CD4-positive, alpha-beta T cell treated with Interleukin-4 for 1 hour (primary cell): ENCODE measurements at places on chromosomes 3 and 15.

DNA sequence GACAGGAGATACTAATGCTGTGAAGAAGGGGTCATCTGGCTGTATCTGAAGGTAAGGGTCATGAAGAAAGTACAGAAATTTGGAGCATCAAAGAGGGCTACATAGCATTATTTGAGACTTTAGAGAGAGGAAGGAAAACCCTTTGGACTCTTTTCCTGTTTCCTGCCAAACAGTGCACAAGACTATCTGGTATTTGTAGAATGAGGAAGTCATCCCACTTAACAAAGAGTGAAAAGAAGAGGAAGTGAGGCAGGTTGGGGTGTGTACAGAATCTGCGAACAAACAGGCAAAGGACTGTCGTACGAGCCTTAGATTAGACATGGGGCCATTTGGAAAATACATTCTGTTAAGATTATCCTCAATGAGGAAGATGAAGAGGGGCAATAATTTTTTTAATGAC, 546.8 kb upstream of the EPHA6 start:
- no peak for DNase-seq

DNA sequence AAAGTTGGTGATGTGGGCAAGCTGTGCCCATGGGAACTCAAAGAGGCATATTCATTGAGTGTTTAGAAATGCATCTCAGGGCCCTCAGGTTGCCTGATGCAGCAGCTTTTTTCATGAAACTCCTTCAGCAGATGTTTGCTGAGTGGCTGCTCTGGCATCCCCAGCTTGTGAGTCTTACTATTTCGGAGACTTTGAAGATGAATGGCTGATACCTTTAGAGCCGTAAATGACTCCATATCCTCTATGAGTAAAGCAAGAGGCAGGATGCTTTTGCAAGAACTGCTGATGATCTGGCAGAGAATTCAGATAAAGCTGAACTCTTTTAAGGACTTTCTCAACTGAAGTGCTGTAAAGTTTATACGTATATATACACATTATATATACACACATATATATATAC, 384.3 kb downstream of the CACNA2D3 start:
- no peak for DNase-seq

DNA sequence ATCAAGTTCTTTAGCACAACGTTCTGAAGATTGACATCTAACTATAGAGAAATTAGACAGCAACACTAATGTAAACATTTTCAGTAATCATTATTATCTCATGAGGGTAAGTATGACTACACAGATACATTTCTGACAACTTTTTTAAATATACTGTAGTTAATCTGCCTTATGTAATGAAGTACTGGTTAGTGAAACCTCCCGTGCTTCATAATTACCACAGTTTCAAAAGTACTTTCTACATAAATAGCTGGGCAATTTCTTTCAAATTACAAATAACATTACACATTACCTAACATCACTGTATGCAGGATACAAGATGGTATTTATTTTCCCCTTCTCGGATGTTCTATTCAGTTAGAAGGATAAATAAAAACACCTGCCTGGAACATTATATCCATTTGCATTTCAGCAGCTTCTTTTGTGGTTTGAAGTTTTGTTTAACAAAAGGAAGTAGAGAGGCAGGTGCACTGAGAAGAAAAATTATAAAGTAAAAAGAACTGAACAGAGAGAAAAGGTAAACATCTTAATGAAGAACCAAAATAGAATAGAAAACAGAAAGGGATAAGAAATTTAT, 1241.5 kb upstream of the GBE1 start:
- DNase-seq = no peak

GRCh38 chr15:81038975-81039607, 38.4 kb downstream of the TLNRD1 start:
- no peak for DNase-seq

- no peak for DNase-seq
These were observed 501.3 kb upstream of the TPRG1 start for GRCh38 chr3:188670446-188670845.

DNA sequence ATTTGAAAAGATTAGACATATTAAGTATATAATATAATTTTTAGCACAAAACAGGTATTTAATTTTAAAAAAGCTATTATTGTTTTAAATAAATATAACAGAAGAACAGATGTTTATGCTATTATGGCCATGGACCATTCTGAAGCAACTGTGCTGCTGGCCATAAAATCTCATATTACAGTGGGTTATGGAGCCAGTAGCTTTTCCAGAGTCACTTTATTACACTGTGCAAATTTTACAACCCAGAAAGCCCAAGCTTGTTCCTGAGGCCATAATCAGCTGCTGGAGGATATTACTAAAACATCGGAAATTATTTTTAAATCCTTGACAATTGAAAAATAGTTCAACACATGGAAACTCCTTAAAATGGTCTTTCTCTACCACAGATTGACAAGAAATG, 557.3 kb upstream of the KCNMB2 start:
- DNase-seq = no peak

- DNase-seq = no peak
These were observed 9.0 kb upstream of the SELENOT start for GRCh38 chr3:150594150-150594549.

DNA sequence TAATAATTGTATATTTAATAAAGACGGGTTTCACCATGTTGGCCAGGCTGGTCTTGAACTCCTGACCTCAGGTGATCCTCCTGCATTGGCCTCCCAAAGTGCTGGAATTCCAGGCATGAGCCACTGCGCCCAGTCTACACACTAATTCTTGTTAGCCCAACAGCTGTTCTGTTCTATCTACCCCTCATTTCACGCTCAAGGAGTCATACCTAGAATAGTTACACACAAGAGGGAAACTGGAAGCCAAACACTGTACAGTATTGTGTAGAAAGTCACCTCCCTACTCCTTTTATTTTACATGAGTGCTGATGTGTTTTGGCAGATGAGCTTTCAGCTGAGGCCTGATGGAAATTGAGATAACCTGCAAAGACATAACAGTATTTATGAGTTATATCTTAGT, 13.4 kb upstream of the CTDSPL2 start:
- DNase-seq = no peak

DNA sequence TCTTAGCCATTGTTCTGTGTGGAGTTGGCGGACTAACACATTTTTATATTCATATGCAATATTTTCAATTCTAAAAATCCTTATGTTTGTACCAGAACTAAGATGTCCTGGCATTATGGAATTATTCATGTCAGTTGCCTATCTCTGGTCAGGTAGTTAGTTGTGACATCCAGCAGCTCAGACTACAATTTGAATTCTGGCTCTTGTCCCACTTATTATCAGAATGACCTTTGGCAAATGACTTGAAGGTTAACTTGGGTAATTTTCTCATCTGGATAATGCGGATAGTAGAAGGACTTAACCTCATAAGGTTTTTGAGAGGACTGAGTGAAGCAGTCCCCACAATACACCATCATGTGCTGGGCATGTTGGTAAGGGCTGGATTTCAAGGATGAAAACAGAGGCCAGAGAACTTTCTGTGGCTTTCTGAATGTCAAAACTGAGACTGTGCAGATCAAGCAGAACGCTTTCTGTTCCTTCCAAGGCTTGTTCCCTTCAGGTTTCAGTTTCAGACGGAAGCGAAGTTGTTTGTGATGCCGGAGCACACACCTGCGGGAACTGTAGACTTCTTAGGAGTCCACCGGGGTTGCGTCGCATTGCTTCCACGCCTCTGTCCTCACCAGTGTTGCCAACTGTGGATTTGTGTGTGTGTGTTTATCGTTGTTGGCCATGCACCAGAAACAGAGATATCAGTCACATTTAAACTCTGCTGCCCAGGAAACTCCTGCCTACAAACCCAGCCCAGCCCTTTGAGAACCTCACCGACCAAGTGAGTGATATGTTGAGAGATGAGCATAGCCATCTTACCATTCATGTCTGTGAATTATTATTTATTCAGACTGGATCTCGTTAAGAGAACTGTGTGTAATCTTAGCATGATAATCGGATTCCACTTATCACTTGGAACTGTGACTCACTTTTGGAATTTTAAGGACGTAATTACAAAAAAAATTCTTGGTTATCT, 76.0 kb downstream of the PTPRG start:
- DNase-seq = no peak

GRCh38 chr3:63437858-63438257, 159.8 kb downstream of the SYNPR start:
- no peak for DNase-seq

DNA sequence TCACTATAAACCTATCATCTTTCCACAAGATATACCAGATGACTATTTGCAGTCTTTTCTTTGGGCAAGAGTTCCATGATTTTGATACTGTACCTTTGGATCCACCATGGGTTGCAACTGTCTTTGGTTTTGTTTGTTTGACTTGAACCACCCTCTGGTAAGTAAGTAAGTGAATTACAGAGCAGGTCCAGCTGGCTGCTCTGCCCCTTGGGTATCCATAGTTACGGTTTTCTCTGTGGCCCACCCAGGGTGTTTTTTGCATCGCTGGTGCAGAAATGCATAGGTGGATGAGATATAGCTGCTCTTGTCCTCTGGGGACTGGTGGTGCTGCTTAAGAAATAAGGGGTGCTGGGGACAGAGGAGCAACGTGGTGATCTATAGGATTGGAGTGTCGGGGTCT, 33.8 kb downstream of the CHDH start:
- DNase-seq = no peak

DNA sequence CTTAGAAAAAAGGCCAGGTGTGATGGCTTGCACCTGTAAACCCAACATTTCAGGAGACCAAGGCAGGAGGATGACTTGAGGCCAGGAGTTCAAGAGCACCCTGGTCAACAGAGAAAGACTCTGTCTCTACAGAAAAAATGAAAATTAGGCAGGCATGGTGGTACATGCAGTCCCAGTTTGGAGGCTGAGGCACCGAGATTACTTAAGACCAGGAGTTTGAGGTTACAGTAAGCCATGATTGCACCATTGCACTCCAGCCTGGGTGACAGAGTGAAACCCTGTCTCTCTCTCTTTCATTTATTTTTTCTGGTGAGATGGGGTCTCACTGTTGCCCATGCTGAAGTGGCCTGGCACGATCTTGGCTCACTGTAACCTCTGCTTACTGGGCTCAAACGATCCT, 24.7 kb downstream of the IP6K1 start:
- DNase-seq = no peak

- DNase-seq = no peak
These were observed 32.2 kb upstream of the MTMR14 start for GRCh38 chr3:9617056-9617455.

- DNase-seq = no peak
These were observed 430.6 kb upstream of the MCTP2 start for GRCh38 chr15:93800805-93801204.

DNA sequence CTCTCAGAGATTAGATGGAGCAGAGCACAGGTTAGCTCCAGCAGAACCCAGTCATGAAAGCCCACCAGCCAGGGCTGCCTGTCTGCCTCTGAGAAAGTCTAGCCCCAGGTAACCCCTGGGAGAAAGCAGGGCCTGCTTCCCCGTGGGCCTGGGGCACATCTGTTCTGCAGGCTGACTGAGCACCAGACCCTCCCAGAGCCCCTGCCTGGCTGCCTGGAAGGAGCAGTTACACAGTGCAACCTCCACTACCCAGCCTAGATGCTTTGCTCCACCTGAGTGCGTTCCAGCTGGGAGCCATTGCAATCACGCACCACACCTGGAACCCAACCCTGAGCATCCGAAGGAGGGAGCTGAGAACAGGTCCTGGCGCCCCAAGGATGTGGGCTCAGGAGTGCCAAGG, 24.7 kb upstream of the OR5K4 start:
- no peak for DNase-seq

DNA sequence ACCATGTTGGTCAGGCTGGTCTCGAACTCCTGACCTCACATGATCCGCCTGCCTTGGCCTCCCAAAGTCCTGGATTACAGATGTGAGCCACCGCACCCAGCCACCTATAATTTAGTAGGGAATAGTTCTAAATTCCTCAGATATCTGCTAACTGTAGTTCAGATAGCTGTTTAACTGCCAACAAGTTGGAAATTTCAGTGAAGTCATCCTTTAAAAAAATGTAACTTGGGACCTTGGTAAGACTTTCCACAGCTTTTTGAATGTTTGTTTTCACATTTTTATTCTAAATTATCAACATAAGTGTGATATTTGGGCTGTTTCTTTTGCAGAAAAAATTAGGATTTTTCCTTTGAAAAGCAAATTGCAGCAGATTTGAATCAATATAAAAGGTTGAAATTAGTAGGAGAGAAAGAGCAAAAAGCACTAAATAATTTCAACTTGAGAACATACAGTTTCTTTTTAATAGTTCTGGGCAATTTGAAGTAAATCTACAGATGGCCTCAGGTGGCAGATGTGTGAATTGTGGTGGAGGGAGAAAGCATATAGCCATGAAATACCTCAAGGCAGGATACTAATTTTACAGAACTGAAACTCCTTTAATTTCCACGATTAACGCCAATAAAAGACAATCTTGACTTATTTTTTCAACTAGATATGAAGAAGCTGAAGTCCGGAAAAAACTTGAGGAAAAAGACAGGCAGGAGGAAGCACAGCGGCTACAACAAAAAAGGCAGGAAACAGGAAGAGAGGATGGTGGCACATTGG, 34.3 kb downstream of the USP8 start:
- no peak for DNase-seq

- no peak for DNase-seq
These were observed 5.6 kb downstream of the SPSB4 start for GRCh38 chr3:141056751-141057171.

GRCh38 chr15:80367094-80367493, 37.1 kb upstream of the ARNT2 start:
- no peak for DNase-seq

GRCh38 chr15:37041042-37041441, 59.3 kb downstream of the MEIS2 start:
- no peak for DNase-seq

- DNase-seq = no peak
These were observed 53.4 kb upstream of the SEC13 start for GRCh38 chr3:10374311-10374710.

DNA sequence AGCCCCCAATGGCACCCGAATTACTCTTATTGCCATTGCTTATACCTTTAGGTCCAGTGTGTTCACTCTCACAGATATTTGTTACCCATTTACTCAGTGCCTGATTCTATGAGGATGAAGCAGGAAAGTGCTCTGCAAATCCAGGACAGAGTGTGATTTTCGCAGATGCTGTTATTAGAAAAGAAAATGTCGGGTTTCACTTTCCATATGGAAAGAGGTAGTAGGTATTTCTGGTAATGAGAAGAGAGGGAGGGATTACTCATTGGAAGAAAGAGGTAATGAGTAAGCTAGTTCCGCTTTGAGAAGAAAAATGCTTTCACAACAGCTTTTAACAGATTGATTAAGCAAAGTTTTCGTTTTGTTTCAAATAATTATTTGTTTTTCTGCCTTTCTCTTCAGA, 336.3 kb upstream of the CFAP20DC start:
- no peak for DNase-seq

- DNase-seq = no peak
These were observed 95.0 kb upstream of the ALDH1A3 start for GRCh38 chr15:100784493-100785180.

DNA sequence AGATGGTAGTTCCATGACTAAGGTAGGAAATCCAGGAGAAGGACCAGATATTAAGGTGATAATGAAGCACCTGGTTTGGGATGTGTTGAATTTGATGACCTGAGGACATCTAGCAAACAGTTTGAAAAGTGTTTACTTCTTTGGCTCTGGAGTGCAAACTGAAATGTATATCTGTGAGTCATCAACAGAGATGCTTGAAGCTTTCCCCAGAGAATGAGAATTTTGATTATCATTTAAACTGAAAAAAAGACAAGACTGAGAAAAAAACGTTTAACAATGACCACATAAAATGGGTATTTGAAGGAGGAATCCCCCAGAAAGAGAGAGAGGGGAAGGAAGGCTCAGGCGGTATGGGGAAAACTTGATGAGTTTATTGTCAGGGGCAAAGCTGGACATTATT, 20.7 kb upstream of the GSK3B start:
- DNase-seq = no peak

- no peak for DNase-seq
These were observed 32.7 kb downstream of the CRABP1 start for GRCh38 chr15:78372880-78373279.

GRCh38 chr3:31936420-31937060, 44.5 kb downstream of the OSBPL10 start:
- DNase-seq = no peak
